ENCODE measurements at places on chromosomes 13 and 19.

GRCh38 chr13:108267347-108267746 is 2.2 kb upstream of the TNFSF13B start:
- DNase-seq: no peak

GRCh38 chr19:18750295-18750970 is 40.7 kb downstream of the COMP start:
- no peak for DNase-seq

- no peak for DNase-seq
Observed at GRCh38 chr13:37107456-37107855, 2.0 kb upstream of the CSNK1A1L start.

DNA sequence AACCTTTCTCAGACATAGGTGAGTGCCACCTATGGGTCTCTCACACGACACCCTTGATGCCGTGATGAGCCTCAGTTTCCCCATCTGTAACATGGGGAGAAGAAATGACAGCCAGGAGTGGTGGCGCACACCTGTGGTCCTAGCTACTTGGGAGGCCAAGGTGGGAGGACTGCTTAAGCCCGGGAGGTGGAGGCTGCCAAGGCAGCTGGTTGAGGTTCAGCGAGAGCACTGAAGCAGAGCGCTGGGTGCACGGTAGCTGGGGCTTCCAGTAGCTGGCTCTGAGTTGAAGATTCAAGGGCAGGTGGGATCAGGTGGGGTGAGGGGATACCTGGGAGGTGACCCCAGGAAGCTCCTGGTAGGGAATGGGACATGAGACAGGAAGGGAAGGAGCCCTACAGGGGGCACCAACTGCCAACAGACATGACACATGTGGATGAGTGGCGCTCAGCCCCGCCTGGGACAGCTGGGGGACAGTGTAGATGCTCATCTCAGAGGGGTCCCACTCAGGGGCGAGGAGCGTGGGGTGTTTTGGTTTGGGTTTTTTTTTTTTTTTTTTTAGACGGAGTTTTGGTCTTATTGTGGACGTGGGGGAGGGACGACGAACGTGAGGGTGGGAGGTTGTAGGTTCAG is 6.5 kb upstream of the SSBP4 start:
- no peak for DNase-seq

- no peak for DNase-seq
Observed at GRCh38 chr13:103517066-103517767, 451.0 kb upstream of the SLC10A2 start.
